ENCODE measurements at places on chromosomes 1 and 21.

DNA sequence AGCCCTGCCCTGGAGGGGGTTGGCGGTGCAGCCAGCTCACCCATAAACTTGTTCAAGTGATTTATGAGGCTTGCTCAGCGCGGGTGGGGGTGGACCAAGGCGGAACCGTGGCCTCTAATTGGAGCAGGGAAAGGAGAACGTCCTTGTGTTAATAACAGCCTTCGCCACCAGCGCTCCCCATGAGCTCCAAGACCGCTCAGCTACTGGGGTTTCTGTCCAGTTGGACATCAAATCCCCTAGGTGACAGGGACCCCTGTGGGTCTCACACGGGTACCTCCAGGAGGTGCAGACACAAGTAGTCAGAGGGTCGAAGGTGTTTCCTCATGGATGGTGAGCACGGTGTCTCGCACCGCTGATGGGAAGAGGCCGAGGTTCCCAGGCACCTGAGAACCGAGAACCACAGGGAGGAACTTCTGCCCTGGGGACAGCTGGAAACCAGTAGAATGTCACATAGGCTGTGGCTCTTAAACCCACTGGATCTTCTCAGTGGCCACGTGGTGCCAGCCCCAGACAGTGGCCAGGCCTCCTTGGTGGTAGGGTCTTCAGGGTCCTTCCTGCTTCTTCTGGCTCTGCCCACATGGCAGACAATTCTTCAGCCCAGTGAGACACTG is 3.7 kb upstream of the ACTRT2 start:
- no peak for DNase-seq

GRCh38 chr21:36477559-36477958 is 2.4 kb downstream of the CLDN14 start:
- no peak for DNase-seq

GRCh38 chr1:194241215-194241614 is 1054.8 kb upstream of the B3GALT2 start:
- DNase-seq = no peak

DNA sequence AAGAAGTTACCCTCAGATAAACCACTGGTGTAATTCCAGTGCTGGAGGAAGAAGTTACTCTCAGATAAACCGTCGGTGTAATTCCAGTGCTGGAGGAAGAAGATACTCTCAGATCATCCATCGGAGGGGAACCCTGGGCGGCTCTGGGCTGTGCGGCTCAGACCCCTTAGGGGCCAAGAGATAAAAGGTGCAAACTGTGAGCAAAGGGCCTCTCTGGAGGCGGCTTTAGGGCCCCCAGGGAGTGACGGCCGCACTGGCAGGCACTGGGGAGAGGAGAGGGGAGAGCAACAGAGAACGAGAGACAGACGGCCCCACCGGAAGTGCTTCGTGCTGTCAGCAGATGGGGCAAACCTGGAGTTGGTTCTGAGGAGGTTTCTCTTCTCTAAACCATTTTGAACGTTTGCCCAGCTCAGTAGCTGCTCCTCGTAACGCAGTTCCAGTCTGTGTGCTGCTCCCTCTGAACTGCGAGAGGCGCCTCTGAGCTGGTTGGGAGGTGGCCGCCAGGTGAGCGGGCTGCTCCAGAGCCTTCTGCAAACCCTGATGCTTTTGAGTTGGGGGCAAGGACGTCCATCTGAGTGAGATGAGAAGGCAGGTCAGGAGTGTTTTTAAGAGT is 62.6 kb upstream of the COL6A1 start:
- DNase-seq = no peak

DNA sequence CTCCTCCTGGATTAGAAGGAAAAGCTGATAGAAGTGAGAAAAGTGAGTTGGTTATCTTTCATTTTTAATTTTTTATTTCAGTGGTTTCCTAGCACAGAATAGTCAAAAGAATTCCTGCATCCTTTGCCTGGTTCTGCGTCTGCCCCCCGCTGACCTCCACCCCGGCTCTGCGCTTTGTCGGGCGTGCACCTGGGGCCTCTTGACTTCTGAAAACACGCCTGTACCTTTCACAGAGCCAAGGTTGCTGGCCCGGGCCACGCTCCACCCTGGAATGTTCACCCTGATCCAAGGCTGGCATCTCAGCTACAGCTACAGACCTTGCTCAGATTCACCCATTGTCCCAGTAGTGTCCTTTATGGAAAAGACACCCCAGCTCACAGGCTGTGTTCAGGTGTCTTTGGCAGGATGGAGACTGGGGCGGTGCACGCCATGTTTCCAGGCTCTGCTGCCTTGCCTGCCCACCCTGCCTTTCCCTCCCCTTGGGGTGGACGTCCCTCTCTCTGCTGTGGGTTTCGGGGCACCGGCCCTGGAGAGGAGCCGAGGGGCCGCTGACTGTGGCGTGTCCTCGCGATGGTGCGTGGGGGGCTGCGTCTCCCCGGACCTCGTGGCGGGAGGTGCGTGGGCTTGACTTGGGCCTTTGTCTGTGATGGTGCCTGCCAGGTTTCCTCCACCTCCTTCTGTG is 40.3 kb upstream of the DIP2A start:
- no peak for DNase-seq

DNA sequence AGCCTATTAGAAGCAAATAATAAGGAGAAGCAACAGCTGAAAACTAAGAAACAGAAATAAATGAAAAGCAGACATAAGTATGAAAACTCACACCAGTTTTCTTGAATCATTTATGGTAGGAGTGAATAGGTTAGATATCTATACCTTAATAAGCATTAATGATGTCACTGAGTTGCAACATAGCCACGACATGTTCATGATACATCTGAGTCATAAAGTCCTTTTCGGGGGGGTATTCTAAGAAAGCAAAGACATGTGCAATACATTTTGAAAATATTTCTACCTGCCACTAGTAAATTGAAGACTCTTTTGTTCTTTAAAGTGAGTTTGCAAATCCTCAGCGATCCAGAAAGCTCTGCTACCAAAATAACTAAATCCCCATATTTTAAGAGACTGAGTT is 7.2 kb downstream of the CD34 start:
- DNase-seq = no peak

DNA sequence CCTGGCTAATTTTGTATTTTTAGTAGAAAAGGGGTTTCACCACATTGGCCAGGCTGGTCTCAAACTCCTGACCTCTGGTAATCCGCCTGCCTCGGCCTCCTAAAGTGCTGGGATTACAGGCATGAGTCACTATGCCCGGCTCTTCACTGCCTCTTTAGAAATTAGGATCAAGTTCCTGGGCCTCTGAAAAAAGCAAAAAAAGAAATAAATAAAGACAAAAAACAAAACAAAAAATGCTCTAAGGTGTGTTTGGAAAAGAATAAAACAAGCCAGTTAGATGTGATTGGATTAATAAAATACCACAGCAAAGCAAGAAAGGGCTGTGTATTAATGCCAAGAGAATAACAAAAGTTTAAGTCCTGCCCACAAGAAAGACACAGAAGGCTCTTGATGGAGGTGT is 4.2 kb upstream of the ABCB10 start:
- no peak for DNase-seq

DNA sequence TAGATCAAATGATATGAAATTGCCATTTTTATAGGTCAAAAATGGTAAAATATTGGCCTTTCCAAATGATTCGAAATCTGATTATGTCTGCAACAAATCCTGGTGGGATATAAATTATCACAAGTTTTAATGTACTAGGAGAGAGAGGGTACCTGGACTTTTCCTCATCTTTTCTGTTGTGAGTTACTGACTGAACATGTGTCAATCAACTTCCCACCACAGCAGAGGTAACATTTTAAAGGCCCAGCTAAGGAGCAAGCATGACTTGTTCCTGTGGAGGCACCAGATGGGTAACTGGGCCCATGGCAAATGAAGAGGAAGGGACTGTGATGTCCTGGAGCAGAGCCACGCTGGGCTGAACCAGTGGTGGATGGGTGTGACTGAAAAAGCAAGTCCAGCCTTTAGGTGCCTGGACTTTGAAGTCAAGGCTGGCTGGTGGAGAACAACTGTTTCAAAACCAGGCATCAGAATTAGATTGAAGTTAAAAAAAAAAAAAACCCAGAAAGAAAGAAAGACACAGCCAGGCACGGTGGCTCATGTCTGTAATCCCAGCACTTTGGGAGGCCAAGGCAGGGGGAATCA is 6.6 kb downstream of the MR1 start:
- no peak for DNase-seq

GRCh38 chr1:213135572-213135971 is 84.5 kb downstream of the RPS6KC1 start:
- no peak for DNase-seq

- DNase-seq = no peak
These were observed 69.5 kb downstream of the LUZP1 start for GRCh38 chr1:23099171-23099536.

GRCh38 chr1:201634261-201634660 is 95.3 kb downstream of the NAV1 start:
- DNase-seq = peak; percentile 50

DNA sequence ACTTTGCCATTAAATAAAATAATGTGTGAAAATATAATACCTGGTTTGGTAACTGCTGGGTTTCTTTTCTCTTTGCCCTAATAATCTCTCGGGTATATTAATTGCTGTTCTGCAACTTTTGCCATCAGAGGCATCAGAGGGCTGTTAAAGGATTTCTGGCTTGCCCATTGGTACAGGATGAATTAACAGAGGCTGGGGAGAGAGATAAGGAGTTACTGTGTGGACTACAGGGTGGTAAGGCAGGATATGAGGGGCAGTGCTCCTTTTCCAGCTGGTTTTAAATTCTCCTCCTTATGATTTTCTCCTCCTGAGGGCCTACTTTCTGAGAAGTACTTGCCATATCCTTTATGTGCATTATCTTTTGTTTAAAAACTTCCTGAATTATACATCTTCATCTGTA is 48.3 kb downstream of the FGGY start:
- DNase-seq = no peak

GRCh38 chr1:183403498-183403897 is 14.7 kb downstream of the NMNAT2 start:
- no peak for DNase-seq

DNA sequence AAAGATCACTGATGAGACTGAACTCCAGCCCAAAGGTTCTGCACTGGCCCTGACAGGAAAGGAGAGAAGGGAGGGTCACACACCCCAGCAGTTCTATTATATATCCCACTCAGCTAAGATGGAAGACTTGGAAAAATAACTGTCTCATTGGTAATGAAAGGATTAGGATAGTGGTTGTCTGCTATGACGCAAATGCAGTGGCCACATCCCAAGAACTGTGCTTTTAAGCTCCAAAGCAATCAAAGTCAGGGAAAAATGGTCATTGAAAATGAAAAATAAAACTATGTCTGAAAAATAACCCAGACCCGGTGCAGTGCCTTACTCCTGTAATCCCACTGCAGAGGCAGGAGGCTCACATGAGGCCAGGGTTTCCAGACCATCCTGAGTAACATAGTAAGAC is 31.0 kb downstream of the PSMG1 start:
- DNase-seq = no peak

DNA sequence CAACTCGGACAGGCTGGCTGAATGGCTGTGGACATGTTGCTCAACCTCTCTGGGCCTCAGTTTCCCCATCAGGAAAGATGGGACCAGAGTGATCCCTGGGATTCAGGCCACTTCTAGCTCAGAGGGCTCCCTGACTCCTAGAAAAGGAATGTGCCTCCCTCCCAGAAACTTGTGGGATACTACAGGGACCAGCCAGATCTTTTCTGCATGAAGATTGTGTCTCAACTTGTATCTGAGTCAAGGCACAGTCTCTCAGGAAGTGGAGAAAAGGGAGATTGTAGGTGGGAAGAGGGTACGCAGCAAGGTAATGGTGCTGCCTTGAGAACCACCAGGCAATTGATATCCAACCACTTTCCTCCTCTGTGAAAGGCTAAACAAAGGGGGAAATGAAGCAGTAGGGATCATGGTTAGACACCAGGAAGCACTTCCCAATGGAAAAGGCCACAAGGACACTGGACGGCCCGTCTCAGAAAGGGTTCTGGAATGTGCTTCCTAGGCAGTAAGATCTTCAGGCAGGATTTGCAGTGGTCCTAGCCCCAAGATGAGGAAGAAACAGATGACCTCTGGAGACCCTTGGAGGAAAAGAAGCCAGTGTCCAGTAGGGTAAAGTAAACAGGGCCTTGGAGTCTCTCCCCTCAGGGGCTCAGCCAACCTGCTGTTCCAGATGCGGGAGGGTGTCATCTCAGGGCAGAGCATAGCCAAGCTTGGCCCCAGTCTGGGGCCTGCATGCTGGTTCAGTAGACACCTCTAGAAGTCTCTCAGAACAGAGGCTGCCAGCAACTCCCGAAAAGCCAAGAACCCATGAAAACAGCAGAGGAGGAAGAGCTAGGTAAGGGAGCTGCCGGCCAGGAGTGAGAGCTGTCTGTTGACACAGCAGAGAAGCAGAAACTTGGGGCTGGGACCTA is 16.8 kb downstream of the IFFO2 start:
- DNase-seq = peak; percentile 65

DNA sequence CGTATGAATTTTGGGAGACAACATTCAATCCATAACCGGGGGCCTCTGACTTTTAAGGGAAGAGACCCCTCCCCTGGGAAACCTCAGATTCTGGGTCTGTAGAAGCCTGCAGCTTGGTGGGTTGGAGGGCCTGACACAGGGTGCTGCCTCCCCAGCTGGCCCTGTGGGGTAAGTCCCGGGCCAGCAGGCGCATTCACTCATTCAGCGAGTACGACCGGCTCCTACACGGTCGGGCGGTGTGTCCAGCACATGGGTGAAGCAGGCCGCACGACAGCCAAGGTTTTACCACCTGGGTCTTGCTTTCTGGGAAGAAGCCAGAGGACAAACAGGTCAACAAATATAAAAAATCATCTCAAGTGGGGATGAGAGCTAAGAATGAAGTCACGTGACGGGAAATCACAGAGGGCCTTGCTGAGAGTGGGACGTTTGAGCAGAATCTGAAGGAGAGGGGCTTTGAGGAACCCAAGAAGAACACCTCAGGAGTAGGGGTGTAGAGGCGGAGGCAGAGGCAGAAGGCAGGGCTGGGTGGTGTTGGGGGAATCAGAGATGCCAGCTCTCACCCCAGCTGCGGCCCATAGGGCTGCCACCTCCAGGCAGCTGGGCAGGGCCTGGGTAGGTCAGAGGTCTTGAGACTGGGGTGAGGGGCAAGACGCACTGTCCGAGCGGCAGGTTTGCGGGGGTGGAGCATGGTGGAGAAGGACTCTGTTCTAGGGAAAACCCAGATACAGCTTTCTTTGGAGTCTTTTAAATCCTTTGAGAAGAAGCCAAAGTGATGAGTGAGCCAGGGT is 333.3 kb upstream of the VAMP3 start:
- no peak for DNase-seq

- DNase-seq = peak; percentile 46
These were observed 648.1 kb downstream of the PLPP3 start for GRCh38 chr1:55931081-55931940.

Measured in astrocyte (in vitro differentiated cells and primary cell).